GM13976 (cell line): ENCODE measurements at places on chromosomes 3 and 15.

DNA sequence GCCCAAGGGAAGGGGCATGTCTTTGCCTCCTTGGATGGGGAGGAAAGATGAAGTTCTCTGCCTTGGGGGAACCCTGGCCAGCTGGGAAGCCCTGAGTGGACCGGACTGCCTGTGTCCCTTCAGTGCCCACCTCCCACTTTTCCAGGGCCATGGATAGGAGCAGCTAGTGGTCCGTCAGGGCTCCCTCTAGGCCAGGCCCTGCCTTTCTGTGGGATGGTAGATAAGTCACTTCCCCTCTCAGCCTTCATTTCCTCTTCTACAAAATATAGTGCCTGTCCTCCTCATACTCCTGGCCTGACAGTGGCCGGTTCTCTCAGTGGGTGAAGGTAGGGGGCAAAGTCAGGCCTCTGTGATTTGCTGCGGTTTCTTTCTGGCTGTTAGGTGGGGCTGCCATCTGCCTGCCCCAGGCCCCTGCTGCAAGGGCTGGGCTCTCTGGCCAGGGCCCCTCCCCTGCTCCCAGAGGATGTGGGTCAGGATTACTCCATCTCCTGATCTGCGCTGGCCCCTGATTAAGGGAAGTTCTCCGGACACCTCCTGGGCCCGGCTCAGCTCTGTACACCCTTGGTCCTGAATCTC is 1.4 kb downstream of the PLEKHO2 start:
- peak; percentile 57 for DNase-seq

DNA sequence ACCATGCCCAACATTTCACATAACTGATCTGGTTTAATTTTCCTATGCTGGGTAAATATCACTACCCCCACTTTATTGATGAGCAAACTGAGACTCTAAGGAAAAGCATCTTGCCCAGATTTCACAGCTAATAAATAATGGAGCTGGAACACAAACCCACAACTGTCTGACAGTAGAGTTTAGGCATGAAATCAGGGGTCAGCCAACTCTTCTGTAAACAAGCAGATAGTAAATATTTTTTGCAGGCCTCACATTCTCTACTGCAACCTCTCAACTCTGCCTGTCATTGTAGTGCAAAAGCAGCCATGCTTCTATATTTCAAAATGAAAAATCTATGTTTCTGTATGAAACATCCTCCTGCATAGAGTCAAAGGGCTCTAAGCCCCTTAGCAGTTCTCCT is 111.5 kb downstream of the ERC2 start:
- no peak for DNase-seq

GRCh38 chr15:39447881-39448280 is 133.0 kb upstream of the THBS1 start:
- no peak for DNase-seq

DNA sequence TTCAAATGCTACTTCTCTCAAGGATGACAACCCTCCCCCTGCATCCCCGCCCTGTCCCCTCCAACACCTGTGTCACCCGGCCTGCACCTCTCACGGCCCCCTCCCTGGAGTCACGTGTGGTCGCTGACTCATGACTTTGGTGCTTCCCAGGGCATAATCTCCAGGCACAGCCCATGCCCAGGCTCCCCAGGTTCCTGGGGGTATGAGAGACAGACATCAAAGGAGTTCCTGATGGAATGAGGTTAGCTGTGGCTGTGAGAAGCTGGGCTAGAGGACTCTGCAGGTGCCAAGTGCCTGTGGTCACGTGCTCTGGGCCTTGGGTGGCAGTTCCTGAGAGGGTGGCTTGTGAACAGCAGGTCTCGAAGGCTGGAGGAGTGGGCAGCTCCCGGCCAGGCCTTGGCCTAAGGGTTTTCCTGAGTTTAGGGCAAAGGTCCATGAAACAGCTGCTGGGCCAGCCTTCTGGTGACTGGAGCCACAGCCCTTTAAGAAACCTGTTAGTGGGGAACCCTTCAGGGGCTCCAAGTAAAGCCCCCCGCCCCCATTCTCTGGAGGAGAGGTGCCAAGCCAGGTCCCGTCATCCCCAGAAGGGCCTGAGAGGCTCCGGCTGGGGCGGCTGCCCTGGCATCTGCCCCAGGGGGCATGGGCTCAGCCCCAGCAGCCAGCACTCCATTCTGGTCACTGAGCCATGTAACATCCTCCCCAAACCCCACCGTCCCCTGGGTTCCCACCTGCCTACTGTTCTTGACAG is 230.0 kb downstream of the XXYLT1 start:
- DNase-seq = no peak

DNA sequence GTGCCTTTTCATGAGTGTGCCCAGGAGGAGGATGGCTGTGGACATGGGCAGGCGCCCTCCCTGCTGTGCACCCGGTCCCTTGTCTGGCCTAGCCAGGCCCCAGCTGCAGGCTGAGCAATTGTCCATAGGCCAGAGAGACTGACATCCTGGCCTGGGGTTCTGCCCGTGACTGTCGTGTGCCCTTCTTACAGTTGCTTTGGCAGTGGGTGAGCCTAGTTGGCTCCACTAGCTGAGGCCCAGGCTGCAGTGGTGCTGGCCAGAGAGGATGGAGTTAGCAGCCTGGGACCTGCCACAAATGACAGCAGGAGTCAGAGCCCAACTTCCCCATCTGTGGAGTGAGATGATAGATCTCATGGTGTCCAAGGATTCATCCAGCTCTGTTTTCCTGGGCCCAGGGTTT is 9.0 kb upstream of the CHRNB4 start:
- DNase-seq = no peak

GRCh38 chr15:100308608-100309007 is 33.2 kb downstream of the ADAMTS17 start:
- no peak for DNase-seq

GRCh38 chr3:129936757-129937156 is 37.8 kb upstream of the TRH start:
- no peak for DNase-seq
